ENCODE measurements at places on chromosomes 7 and 10.

DNA sequence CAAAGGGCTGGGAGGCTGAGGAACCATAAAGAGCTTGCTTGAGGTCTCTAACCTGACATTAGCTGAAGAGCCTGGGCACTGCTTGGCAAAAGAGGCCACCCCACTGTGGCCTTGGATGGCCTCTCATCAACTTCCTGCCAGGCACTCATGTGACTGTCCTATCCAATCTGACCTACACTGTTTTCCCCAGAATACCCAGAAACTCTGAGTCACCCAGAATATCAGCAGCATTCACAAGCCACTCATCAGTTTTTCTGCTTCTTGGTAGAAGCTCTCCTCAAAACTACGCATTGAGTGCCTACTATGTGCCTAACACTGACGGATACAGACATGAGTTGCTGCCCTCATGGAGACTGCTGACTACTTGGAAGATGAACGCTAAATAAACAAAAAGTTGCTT, 4.1 kb upstream of the NT5C2 start:
- peak; percentile 68 for DNase-seq

GRCh38 chr10:112208997-112209396, 25.4 kb upstream of the GPAM start:
- no peak for DNase-seq

GRCh38 chr7:25255611-25256332, 27.5 kb upstream of the NPVF start:
- DNase-seq = no peak

- no peak for DNase-seq
Observed at GRCh38 chr10:22779331-22780019, 65.1 kb upstream of the PIP4K2A start.

DNA sequence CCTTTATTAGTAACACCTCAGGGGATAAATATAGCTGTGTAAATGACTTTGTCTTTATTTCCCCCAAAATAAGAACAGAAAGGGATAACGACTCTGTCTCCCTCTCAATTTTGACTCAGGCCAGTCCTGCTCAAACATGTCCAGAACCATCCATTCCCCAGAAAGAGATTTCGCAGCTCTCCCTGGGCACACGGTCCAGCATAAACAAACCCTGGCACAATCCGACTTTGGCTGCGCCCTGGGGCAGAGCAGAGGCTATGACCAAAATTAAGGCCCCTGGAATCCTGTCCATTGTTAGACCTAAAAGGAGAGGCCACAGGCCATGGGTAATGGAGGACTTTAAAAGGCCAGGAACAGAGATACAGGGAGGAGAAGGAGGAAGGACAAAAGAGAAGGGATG, 99.1 kb downstream of the PRPF18 start:
- DNase-seq = no peak

DNA sequence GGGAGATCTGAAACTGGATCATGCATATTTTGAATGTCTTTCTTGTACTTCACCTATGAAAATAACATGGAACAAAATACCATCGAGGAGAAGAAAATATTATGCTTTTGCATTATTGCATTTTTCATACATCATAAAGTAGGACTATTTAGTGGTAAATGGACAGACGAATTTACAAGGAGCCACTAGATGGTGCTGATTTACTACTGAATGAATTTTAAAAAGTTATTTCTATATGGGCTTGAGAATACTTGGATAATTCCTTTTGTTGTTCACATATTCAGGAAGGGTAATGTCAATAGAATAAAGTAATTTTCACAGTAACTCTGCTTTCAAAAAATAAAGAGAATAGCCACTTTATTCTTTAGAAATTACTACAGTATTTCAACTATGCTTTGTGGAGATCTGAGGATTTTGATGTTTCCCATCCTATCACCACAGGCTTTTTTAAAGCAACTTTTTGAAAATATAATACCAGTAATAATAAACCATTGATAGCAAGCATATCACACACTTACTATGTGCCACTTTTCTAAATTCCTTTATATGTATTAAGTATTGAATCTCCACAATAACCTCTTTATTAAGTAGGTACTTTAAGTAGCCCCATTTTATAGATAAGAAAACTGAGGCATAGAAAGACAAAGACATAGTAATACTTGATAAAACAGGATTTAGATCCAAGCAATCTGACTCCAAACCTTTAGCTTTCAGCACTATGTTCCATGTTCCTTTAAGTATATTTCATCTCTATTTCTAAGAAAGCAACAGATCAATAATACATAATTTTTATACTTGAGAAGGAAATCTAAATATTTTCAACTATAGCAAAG, 38.6 kb downstream of the NEBL start:
- peak; percentile 1 for DNase-seq

- DNase-seq = no peak
Observed at GRCh38 chr7:2509298-2509906, 10.2 kb upstream of the LFNG start.

GRCh38 chr7:114392686-114393085, 21.9 kb upstream of the FOXP2 start:
- DNase-seq = no peak

DNA sequence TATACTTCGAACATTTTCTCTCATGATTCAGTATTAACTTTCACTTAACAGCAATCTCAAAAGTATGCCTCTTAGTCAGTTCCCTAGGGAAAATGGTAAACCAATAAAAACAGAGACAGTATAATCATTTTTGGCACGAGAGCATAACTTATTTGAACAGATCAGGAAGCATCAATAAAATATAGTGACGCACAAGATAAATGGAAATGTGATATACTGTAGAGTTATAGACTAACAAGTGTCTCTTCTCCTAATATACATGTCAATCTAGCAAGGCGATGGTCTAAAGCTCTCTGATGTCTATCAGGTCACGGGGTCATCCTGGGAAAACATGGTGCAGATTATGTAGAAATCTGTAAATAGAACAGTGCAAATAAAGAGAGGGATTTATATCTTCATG, 131.6 kb downstream of the HGF start:
- no peak for DNase-seq

- no peak for DNase-seq
Observed at GRCh38 chr7:157136372-157136771, 2.4 kb upstream of the UBE3C start.

DNA sequence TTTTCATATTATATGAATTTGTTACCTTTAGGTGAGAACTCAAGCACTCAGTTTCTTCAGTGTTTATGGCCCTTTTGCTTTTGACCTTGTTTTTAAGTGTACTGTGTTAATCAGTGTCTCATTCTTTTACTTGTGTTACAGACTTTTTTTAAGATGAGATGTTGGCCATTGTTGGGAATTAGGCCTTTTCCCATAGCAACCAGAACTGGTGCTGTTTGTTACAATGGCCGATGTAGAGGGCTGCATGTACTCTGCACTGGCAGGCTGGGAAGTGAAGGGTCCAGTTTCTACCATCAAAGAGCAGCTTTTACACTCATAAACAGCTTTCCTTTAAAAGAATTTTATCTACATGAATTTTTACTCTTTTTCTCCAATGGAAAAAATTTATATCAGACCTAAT, 65.1 kb downstream of the SHH start:
- no peak for DNase-seq

DNA sequence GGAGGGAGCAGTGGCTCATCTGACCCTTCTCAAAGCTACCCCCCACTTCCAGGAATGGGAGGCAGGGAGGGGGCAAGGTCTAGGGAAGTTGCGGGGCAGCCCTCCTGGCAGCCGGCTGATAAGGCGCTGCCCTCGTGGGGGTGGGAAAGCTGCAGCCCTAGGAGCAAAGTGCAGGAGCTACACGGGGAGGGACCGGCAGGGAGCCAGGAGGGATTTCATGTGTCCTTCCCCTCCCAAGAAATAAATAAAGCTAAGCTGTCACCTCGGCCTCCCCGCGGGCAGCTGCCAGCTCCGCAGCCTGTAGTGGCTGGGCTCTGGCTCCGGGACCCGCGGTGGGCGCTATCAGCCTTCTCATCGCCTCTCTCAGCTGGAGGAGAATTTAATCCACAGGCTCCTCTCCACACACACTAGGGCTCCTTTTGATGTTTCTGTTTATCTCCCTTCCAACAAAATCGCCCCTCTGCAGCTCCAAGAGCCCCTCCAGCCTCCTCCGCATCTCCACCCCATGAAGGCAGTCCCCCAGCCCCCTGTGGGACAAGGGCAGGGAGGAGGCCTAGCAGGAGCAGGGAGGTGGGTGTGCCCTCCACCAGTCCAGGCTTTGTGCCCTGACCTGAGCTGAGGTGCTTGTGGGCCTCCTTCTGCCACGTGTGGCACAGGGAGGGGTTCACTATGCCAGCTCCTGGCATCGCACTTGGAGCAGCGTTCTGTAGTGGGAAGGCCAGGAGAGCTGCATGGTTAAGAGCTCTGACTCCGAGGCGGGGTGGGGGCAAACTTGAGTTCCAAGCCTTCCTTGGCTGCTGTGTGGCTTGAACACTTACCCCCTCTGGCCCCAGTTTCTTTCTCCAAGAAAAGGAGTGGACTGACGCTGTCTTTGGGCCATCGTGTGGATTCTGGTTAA, 80.5 kb downstream of the C10orf105 start:
- DNase-seq = no peak

GRCh38 chr10:59234194-59234593, 57.8 kb downstream of the PHYHIPL start:
- no peak for DNase-seq

- DNase-seq = no peak
Observed at GRCh38 chr7:41222746-41223145, 480.1 kb downstream of the INHBA start.

DNA sequence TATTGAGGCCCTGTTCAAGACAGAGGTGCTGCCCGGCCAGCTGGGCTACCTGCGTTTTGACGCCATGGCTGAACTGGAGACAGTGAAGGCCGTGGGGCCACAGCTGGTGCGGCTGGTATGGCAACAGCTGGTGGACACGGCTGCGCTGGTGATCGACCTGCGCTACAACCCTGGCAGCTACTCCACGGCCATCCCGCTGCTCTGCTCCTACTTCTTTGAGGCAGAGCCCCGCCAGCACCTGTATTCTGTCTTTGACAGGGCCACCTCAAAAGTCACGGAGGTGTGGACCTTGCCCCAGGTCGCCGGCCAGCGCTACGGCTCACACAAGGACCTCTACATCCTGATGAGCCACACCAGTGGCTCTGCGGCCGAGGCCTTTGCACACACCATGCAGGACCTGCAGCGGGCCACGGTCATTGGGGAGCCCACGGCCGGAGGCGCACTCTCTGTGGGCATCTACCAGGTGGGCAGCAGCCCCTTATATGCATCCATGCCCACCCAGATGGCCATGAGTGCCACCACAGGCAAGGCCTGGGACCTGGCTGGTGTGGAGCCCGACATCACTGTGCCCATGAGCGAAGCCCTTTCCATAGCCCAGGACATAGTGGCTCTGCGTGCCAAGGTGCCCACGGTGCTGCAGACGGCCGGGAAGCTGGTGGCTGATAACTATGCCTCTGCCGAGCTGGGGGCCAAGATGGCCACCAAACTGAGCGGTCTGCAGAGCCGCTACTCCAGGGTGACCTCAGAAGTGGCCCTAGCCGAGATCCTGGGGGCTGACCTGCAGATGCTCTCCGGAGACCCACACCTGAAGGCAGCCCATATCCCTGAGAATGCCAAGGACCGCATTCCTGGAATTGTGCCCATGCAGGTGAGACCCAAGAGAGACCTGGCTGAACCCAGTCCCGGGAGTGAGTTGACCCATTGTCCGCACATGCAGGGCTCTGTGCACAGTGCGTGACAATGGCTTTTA, 2.8 kb downstream of the RBP3 start:
- no peak for DNase-seq

- no peak for DNase-seq
Observed at GRCh38 chr7:144791488-144791887, 44.4 kb downstream of the TPK1 start.

DNA sequence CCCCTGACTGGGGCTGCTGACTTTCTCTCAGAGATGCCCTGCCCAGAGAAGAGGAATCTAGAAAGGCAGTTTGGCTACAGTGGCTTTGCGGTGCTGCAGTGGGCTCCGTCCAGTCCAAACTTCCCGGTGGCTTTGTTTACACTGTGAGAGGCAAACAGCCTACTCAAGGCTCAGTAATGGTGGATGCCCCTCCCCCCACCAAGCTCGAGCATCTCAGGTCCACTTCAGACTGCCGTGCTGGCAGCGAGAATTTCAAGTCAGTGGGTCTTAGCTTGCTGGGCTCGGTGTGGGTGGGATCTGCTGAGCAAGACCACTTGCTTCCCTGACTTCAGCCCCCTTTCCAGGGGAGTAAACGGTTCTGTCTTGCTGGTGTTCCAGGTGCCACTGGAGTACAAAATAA, 734.5 kb upstream of the LRRN3 start:
- no peak for DNase-seq

GRCh38 chr7:31065021-31065593, 13.0 kb downstream of the ADCYAP1R1 start:
- no peak for DNase-seq

DNA sequence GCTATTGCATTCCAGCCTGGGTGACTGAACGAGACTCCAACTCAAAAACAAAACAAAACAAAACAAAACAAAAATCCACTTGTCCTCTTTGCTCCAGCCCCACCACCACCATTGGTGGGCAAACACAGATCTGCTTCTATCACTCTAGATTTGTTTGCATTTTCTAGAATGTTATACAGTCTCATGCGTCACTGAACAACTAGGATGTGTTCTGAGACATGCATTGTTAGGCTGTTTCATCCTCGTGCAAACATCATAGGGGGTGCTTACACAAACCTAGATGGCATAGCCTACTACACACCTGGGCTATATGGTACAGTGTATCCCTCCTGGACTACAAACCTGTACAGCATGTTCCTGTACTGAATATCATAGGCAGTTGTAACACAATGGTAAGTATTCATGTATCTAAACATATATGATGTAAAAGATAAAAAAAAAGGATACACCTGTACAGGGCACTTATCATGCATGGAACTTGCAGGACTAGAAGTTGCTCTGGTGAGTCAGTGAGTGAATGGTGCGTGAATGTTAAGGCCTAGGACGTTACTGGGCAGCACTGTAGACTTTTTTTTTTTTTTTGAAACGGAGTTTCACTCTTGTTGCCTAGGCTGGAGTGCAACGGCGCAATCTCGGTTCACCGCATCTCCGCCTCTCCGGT, 45.3 kb downstream of the BTBD16 start:
- DNase-seq = no peak

DNA sequence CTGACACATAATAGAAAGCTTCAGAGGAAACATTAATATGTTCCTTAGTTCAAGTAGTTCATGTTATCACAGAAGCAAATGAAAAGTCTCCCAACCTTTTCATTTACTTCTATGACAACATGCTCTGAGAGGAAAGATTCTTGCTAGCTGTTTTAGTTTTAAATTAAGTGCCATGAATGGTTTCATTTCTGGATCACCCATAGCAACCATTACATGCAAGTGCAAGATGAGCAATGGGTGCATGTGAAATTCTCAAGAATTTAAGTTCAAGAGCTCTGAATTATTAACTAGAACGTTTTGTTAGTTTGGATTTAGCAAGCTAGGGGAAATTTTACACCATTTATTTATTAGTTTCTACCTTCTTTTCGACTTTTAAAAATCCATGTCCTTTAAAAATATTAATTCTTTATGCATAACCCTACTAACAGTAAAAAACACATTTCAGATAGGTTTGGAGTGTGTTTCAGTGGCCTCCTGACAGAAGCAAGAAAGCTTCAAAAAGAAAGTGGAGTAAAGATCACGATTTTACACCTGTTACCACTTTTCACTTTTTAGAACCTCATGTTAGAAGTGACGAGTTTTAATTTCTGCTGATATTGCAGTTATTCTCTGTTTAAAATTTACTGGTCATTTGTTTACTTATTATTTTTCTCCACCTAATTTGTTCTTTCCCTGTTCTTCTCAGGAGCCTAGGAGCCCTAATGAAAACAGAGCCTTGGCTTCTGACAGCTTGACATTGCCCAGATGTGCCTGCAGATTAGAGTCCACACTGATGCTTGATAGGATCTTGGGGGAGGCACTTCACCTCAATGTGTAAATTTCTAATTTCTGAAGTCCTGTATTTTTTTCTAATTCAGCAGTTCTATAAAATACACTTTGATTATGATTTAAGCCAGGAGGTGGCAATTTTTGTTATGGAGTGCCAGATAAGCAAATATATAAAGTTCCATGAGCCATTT, 995.3 kb upstream of the PHF14 start:
- no peak for DNase-seq
